ENCODE measurements at places on chromosomes 4 and X. TPM values are rescaled to one million over a fixed set of nuclear protein-coding genes. Genes with fewer than 3 reads are reported as not detected.

The KIAA1210 gene
- not detected for total RNA-seq

The RNF150 gene
- total RNA-seq = 0.18 TPM

The LIN54 gene
- total RNA-seq = 22.3 TPM

The DUSP9 gene
- 2.5 TPM for total RNA-seq

DNA sequence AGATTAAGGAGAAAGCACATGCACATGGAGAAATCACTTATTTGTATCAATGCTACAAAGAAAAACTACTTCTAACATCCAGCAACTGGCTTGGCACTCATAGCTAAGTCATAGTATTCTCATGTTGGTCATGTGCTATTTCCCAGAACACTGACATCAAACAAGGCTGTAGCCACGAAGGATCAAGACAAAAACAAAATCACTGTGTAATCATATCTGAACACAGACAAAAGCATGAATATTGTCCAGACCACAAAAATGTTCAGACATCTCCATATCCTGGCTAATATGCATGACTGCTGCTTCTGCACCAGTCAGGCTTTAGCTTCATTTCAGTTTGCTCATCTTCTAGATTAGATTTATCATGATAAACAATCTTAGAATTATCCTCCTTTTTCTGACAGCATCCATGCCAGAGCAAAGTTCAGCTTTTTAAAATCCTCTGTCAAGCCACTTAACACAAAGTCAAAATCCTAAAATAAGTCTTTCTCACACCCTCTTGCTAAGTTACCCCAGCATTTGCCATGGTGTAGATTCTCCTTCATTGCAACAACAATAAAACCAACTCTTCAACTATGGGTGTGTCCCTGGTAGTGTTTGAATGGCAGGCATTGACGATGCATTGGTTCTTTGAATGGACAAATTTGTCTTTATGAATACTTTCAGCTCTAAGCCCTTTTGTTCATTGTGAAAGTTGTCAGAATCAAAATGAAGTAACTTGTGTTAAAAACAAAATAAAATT lies 39.1 kb upstream of the NPFFR2 start:
- no peak for DNase-seq

- DNase-seq = no peak
These were observed 56.4 kb upstream of the PDLIM3 start for GRCh38 chr4:185591679-185592141.

DNA sequence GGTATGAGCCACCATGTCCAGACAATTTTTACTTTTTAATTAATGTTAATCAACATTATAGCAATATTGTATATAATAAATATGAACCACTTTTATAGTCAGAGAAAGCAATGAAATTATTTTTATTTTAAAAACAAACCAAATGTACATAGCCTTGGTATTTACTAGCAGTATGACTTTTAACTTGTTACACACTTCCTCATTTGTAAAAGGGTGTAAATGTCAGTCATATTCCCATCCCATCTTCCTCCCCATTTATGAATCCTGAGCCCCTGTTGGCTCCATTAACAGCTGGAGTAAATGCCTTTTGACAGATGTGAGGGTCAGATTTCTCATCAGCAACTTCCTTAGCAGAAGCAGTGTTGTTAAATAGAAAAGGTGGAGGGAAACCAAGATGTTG lies 179.6 kb upstream of the SPRY1 start:
- no peak for DNase-seq

- DNase-seq = no peak
These were observed 10.5 kb downstream of the PTTG2 start for GRCh38 chr4:37970702-37971101.

DNA sequence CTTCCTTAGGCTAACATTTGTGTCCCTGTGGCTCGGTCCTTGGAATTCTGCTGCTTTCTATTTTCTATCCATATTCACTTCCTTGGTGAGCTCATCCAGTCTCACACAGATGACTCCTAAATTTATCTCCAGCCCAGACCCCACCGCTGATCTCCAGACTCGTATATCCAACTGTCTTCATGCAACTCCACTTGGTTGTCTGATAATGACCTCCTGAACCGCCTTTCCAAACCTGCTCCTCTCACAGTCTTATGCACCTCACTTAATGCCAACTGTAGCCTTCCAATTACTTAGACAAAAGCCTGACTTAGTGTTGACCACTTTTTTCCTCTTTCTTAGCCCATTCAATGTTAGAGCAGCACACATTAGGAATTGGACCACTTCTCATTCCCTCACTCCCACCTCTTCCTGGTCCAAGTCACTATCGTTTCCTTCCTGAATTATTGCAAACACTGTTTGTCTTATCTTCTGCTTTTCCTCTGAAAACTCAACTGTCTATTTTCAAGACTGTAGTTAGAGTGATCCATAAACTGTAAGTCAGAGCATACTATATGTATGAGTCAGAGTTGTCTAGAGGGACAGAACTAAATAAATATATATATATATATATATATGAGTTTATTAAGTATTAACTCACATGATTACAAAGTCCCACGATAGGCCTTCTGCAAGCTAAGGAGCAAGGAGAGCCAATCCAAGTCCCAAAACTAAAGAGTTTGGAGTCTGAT lies 292.5 kb downstream of the UNC5C start:
- DNase-seq = no peak

- no peak for DNase-seq
These were observed 219.1 kb downstream of the MID1 start for GRCh38 chrX:10401239-10401638.

DNA sequence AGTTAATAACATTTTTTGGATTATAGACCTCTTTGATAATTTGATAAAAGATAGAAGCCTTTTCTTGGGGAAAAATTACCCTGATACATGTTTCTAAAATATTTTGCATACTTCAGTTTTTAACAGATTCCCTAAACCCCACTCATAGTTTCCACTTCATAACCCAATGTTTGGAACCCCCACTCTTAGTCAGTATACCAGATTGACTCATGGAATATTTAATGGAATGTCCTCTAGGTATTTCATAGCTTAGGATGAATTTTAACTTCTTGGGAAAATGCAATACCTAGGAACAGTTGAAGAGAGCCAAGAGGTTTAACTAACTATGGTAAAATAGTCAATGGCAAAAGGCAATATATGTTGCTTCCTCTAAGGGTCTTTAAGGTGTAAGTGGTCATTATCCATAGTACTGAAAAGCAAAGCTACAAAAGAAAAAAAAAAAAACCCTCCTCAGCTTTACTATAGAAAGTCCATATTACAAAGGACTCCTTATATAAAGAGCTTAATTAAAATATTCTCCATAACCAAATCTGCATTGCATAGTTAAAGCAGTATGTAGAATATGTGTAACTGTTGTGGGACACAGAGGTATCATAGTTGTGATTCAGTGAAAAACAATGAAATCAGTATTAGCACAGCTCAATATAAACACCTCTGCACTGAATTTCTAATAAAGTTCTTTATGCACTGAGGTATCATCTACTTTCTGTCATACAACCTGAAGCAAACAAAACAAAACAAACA lies 159.9 kb downstream of the PCDH7 start:
- no peak for DNase-seq

GRCh38 chr4:78707268-78707667 lies 68.9 kb upstream of the BMP2K start:
- no peak for DNase-seq

DNA sequence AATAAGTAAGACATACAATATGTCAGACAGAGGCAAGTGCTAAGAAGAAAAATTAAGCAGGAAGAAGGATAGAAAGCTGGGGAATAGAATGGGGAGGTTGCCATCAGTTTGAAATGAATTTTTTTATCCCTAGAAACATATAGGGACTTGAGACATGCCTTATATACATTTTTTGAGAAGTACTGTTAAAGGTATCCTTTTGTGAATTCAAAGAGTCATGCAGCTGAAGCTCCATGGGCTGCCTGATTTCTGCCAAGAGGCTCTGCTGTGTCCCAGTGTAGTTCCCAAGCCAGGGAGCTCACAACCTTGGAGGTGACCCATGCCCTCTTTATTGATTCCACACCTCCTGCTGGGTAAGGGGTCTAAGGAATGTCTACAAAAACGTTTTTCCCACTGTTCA lies 564.6 kb upstream of the DIPK2B start:
- no peak for DNase-seq

- no peak for DNase-seq
These were observed 11.2 kb downstream of the EPGN start for GRCh38 chr4:74319470-74319869.

GRCh38 chrX:18917831-18918230 lies 66.1 kb downstream of the PHKA2 start:
- no peak for DNase-seq
